Cortex of kidney (tissue), 1 donor: ENCODE measurements at places on chromosomes 2 and 18.

DNA sequence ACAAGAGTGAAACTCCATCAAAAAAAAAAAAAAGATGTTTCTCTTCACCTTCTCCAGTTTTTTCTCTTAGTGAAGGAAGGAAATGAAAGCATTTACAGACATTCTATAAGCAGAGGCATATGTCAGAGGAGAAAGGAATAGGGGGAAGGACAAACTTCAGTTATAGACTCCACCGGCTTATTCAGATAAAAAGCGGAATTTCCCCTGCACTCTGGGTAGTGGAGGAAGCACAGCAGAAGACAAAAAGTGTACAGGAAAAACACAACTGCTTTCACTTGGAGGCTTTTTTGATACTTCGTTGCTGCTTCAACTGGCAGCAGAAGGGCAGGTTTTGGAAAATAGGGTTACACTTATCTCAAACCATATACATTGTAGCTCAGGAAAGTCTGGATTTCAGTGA lies 3.2 kb upstream of the MGAT4A start:
- no peak for DNase-seq

DNA sequence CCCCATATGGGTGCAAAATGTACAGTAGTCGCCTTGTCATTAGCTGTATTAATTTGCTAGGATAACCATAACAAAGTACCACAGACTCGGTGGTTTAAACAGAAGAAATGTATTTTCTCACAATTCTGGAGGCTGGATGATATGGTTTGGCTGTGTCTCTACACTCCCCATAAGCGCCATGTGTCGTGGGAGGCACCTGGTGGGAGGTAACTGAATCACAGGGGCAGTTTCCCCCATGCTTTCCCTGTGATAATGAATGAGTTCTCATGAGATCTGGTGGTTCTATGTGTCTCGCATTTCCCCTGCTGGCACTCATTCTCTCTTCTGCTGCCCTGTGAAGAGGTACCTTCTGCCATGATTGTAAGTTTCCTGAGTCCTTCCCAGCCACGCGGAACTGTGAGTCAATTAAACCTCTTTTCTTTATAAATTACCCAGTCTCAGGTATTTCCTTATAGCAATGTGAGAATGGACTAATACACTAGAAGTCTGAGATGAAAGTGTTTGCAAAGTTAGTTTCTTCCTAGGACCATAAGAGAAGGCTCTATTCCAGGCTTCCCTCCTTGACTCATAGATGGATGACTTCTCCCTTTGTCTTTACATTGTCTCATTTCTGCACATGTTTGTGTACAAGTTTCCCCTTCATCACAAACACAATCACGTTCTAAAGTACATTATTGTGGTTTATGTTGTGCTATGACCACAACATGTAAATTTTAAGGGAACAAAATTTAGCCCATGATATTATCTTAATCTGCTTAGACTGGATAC lies 1442.6 kb downstream of the SUCLG1 start:
- no peak for DNase-seq

DNA sequence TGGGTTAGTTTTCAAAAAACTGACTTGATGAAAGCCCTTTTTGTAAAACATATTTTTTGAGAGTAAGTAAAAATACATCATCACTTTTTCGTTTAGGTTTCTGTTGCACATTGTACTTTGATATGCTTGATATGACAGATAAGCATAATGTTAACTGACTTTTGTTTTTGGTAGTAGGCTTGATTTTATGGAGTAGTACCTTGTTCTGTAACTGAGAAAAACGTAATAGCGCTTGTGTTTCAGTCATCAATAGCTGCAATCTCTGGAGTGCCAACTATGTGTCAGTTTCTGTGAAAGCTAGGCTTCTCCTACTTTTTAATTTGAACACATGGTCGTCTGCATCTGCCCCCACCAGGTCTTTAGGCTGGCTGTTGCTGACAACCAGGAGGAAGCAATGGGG lies 1.3 kb downstream of the LCLAT1 start:
- no peak for DNase-seq

DNA sequence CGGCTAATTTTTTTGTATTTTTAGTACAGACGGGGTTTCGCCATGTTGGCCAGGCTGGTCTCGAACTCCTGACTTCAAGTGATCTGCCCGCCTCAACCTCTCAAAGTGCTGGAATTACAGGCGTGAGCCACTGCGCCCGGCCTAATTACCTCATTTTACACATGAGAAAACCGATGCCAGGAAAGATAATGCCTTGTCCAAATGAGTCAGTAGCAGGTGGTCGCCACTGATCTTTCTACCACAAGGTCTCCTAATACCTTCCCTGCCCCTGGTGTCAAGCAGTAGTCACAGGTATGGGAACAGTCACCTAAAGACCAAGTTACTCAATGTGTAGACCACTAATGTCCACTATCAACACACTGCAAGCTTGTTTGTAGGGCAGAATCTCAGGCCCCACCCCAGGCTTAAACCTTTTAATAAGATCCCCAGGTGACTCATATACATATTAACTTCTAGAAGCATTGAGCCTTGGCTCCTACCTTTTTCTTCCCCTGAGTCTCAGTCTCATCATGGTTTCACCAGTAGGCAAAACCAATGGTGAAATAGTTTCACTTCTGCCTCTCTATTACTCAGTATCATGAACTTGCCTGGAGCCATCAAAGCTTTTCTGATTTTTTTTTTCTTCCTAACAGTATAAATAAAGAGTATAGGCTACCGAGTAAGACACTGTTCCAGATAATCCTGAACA lies 6.9 kb upstream of the EPB41L5 start:
- DNase-seq, result no peak

- DNase-seq, result no peak
Measured at GRCh38 chr2:138454761-138455160, 46.8 kb upstream of the SPOPL start.

- no peak for DNase-seq
Measured at GRCh38 chr2:70919672-70920366, 15.9 kb upstream of the ATP6V1B1 start.

GRCh38 chr2:127621981-127622431 lies 23.9 kb upstream of the GPR17 start:
- no peak for DNase-seq
